ENCODE measurements at places on chromosomes 4 and X. TPM values are rescaled to one million over a fixed set of nuclear protein-coding genes. Genes with fewer than 3 reads are reported as not detected.

DNA sequence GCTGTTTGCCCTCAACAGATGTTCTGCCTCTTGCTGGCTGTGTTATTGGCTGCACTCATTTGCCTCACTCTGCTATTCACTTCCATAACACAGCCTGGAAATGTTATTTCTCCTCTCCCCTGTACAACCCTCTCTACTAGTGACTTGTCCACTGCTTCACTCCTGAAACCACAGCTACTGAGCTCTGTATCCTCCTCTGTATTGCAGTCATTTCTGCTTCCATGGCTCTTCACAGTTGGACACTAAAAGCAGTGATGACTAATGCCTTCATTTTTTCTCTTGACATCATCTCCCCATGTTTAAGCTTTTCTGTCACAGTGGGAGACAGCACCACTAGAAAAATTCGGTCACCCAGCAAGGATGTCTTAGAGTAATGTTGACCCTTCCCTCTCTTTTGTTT lies 123.0 kb upstream of the PPP1R2C start:
- no peak overlapping the region for H3K4me3 ChIP-seq
- H3K27ac ChIP-seq: no peak overlapping the region
- no peaks in the 10 kb centered on the region for H3K4me1 ChIP-seq

UGT2B7 gene
- total RNA-seq: not detected

MEPE gene
- total RNA-seq: not detected

GRCh38 chr4:19743115-19743638 lies 508.5 kb upstream of the SLIT2 start:
- no peaks in the 10 kb centered on the region for H3K27me3 ChIP-seq
- no peaks in the 10 kb centered on the region for H3K4me1 ChIP-seq
- H3K4me3 ChIP-seq: no peak overlapping the region
- no peak overlapping the region for H3K27ac ChIP-seq
- no peaks in the 10 kb centered on the region for H3K36me3 ChIP-seq

- no peak overlapping the region for H3K4me3 ChIP-seq
- no peak for DNase-seq
- peaks cover 10% of the 10 kb centered on the region for H3K4me1 ChIP-seq
- no peak overlapping the region for H3K27ac ChIP-seq
- H3K36me3 ChIP-seq: no peaks in the 10 kb centered on the region
- no peaks in the 10 kb centered on the region for H3K27me3 ChIP-seq
Measured at GRCh38 chr4:113404167-113404571, 354.7 kb downstream of the ANK2 start.

- no peaks in the 10 kb centered on the region for H3K4me1 ChIP-seq
- H3K27me3 ChIP-seq: no peaks in the 10 kb centered on the region
- H3K36me3 ChIP-seq: no peaks in the 10 kb centered on the region
- DNase-seq: no peak
Measured at GRCh38 chr4:163806653-163807052, 312.2 kb downstream of the TMA16 start.

JAKMIP1 gene
- not detected for total RNA-seq

GRCh38 chr4:182827166-182827565 lies 90.0 kb downstream of the DCTD start:
- no peak for DNase-seq
- H3K27ac ChIP-seq: no peak overlapping the region
- H3K4me3 ChIP-seq: no peak overlapping the region

- no peak for DNase-seq
- peaks cover 27% of the 10 kb centered on the region for H3K36me3 ChIP-seq
- peaks cover 43% of the 10 kb centered on the region for H3K4me1 ChIP-seq
- no peak overlapping the region for H3K27ac ChIP-seq
- H3K4me3 ChIP-seq: no peak overlapping the region
- H3K27me3 ChIP-seq: no peaks in the 10 kb centered on the region
Measured at GRCh38 chr4:185600801-185601434, 65.6 kb upstream of the PDLIM3 start.

DNA sequence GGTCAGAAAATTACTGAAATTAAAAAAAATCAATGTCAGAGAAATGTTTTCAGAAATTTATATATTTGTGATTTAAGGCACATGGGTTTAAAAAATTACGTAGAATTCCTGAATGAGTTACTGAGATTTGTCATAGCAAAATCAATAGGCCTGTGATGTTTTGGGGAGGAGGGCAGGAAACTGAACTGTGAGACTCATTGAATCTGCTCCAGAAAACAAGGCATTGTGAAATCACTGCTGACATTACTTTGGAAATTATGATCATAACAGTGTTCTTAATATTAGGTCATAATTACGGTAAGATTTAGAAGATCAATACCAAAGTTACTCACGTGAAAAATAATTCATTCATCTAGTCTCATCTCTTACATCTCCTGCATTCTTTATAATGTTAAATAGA lies 5.3 kb downstream of the FGF5 start:
- no peak overlapping the region for H3K27ac ChIP-seq
- peaks cover 46% of the 10 kb centered on the region for H3K27me3 ChIP-seq
- no peak overlapping the region for H3K4me3 ChIP-seq

GRCh38 chr4:8252301-8253173 lies 17.0 kb upstream of the HTRA3 start:
- H3K4me3 ChIP-seq: no peak overlapping the region
- H3K4me1 ChIP-seq: peaks cover 10% of the 10 kb centered on the region
- DNase-seq: no peak
- H3K27me3 ChIP-seq: no peaks in the 10 kb centered on the region

- no peak overlapping the region for H3K4me3 ChIP-seq
- no peaks in the 10 kb centered on the region for H3K27me3 ChIP-seq
- H3K27ac ChIP-seq: no peak overlapping the region
Measured at GRCh38 chrX:1587161-1587560, 4.2 kb upstream of the AKAP17A start.

DNA sequence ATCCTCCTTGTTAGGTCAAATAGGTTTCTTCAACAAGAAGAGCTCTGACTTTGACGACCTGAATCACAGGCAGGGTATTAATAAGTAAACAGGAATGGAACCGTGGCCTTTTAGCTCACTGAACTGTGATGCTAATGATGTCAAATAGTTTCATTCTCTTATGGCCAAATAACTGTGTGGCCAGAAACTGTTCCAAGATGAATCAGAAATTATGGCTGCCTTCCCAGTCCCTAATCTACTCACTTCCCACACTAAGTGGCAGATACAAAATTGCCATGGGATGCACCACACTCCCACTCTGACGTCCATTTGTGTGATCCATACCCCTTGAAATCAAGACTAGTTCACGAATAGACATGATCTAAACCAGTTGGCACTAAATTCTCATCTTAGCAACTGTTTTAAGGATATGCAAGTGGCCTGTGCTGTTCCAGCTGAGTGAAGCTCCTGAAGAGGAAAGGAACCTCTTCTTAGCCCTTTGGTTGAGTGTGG lies 455.4 kb downstream of the IL15 start:
- no peak for DNase-seq
- H3K27me3 ChIP-seq: no peaks in the 10 kb centered on the region
- H3K27ac ChIP-seq: peak overlapping the region; percentile 65
- H3K36me3 ChIP-seq: no peaks in the 10 kb centered on the region
- H3K4me1 ChIP-seq: peaks cover 7% of the 10 kb centered on the region
- no peak overlapping the region for H3K4me3 ChIP-seq

CT83 gene
- total RNA-seq: not detected

OTUD4 gene
- total RNA-seq: 37.6 TPM

GRCh38 chr4:144611850-144612249 lies 34.1 kb upstream of the HHIP start:
- no peak overlapping the region for H3K27ac ChIP-seq
- H3K36me3 ChIP-seq: no peaks in the 10 kb centered on the region
- no peaks in the 10 kb centered on the region for H3K27me3 ChIP-seq
- DNase-seq: no peak

GRCh38 chr4:7121866-7122653 lies 54.2 kb upstream of the GRPEL1 start:
- H3K36me3 ChIP-seq: no peaks in the 10 kb centered on the region
- DNase-seq: no peak
- H3K27me3 ChIP-seq: peaks cover 8% of the 10 kb centered on the region

- H3K27ac ChIP-seq: peak overlapping the region; percentile 98
- H3K4me3 ChIP-seq: peak overlapping the region; percentile 77
- no peaks in the 10 kb centered on the region for H3K36me3 ChIP-seq
- no peaks in the 10 kb centered on the region for H3K27me3 ChIP-seq
- DNase-seq: peak; percentile 62
Measured at GRCh38 chr4:140755774-140756318, 339 bp downstream of the TBC1D9 start.

HS3ST1 gene
- 2.4 TPM for total RNA-seq

Measured in left ventricle myocardium inferior (tissue), 1 donor.